Left ventricle myocardium inferior (tissue), 1 donor: ENCODE measurements at places on chromosomes 11 and 22. TPM values are rescaled to one million over a fixed set of nuclear protein-coding genes. Genes with fewer than 3 reads are reported as not detected.

- peak; percentile 65 for DNase-seq
Observed at GRCh38 chr11:6635082-6635932, 16.1 kb upstream of the TPP1 start.

- no peak for DNase-seq
Observed at GRCh38 chr11:20547411-20547810, 52.0 kb upstream of the SLC6A5 start.

- no peak for DNase-seq
Observed at GRCh38 chr11:70834984-70835560, 417.3 kb downstream of the SHANK2 start.

- DNase-seq: no peak
Observed at GRCh38 chr22:22235558-22235957, 9.0 kb upstream of the VPREB1 start.

- peak; percentile 20 for DNase-seq
Observed at GRCh38 chr11:118263695-118264568, at the start of gene MPZL2. MPZL2 (minus strand) TSS chr11:118264297; CDS start chr11:118264153, 144 bp downstream.

The ZNF215 gene
- 0.77 TPM for total RNA-seq

DNA sequence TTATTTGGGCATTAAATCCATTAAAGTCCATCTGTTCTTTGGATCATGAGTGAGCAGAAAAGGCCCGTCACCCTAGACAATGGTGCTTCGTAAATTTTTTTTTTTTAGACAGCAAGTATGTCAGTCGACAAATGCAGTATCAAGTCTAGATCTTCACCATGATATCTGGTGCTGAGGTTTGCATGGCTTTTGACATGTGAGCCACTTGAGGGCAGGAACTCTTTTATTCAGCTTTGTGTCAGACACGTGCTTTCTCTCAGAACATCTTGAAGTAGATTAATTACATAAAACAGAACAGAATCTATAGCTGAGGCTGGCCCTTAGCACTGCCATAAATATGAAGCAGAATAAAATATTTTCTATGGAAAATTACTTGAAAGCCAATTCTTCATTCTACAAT, 62.9 kb upstream of the CARD18 start:
- no peak for DNase-seq

GRCh38 chr11:2779499-2779980, 79.7 kb upstream of the KCNQ1OT1 start:
- no peak for DNase-seq

- no peak for DNase-seq
Observed at GRCh38 chr11:21807350-21807749, 385.5 kb upstream of the ANO5 start.

GRCh38 chr11:64593156-64594105, 2.4 kb downstream of the SLC22A12 start:
- no peak for DNase-seq

DNA sequence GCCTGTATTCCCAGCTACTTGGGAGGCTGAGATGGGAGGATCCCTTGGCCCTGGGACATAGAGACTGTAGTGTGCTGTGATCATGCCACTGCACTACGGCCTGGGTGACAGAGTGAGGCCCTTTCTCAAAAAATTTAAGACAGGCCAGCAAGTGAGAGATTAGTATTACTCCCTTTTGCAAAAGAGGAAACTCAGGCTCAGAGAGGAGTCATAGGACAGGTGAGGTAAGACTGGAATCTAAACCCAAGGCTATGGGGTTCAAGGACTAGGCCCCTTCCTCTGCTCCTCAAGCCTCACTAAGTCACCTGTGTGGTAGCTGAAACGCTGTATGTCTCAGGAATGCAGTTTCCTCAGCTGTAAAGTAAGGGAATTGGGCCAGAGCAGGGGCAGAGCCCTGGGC, 1.6 kb upstream of the P2RY2 start:
- DNase-seq: no peak

GRCh38 chr11:13692172-13692571, 23.7 kb downstream of the FAR1 start:
- DNase-seq: no peak
